ENCODE measurements at places on chromosomes 3 and 15.

DNA sequence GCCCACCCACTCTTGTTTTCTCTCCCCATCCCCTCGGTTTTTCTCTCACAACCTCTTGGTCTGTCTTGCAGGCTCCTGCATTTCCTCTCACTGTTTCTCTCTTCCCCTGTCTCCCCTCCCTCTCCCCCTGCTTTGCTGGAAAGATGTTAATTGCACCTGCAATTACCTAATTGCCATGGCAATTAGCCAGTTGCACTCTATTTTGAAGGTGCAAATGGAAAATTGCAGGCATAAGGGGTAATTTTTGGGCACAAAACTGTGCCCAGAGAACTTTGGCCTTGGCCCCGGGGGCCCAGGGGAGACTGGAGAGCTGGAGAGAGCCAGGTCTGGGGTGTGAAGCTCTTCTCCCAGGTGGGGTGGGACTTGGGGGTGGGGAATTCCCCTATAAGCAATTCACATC is 164.5 kb upstream of the TLE3 start:
- no peak for DNase-seq

DNA sequence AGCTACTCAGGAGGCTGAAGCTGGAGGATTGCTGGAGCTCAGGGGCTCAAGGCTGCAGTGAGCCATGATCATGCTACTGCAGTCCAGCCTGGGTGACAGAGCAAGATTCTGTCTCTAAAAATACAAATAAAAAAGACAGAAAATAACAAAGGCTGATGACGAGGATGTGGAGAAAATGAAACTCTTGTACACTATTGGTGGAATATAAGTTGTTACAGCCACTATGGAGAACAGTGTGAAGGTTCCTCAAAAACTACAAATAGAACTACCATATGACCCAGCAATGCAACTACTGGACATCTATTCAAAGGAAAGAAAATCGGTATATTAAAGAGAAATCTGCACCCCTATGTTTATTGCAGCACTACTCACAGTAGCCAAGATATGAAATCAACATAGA is 526.7 kb upstream of the NAALADL2 start:
- no peak for DNase-seq

DNA sequence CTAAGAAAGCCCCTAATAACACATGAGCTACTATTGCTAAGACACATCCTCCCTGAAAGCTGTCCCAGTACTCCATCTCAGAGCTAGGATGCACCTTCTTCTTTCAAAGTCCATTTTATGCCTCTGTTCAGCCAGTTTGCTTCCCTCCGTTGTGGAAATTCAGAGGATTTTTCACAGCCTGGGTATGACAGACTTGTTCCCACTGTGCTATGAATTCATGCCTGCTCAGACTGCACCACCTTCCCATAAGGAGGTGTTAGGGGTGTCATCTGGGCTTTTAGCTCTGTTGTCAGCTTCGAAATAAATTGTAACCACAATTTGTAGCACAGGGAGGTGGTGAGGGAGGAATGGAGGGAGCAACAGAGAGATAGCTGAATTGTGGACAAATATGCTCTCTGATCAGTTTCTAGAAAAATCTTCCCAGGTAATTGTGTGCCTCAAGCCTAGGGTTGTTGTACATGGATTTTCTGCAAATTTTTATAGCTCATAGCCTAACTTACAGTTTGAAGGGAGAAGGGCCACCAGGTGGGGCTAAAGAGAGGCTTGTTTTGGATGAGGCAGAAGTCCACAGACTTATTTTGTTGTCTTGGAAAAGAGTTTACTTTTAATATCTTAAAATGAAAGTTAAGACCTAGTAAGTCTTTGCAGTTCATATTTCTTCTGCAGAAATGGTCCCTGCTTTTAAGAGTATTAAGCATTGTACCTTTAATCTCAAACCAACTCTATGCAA is 462.0 kb downstream of the PDCD6IP start:
- DNase-seq: no peak

GRCh38 chr3:8509961-8510360 is 8.3 kb downstream of the LMCD1 start:
- DNase-seq: no peak

DNA sequence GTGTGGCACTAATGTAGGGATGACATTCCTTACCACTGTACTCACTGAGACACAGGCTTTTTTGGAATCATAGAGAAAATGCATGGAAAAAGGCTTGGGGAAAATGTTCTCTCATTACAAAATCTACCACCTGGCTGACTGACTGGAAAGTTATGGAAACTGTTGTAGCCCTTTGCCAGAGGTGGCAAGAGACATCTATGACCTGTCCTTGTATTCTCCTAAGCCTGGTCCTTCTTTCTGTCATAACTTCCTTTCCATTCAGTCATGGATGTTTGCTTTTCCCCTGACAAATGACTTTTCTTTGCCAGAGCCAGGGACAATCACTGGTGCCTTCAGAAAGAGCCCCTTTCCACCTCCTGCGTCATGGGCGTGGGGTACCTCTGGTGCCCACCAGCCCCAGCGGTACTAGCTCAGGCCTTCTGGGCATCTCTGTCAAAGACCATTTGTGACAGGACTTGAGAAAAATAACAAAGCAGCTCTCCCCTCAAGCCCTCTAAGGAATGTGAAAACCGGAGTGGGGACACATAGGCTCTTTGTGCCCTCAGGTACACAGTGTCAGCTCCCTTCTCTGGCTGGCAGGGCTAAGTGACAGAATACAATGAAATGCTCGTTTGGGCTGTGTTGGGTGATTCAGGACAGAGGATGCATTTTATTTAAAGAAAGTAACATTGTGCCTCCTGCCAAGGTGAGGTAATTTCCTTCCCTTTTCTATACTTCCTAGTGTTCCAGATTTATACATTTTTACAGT is 381.1 kb upstream of the RASGRP1 start:
- no peak for DNase-seq

DNA sequence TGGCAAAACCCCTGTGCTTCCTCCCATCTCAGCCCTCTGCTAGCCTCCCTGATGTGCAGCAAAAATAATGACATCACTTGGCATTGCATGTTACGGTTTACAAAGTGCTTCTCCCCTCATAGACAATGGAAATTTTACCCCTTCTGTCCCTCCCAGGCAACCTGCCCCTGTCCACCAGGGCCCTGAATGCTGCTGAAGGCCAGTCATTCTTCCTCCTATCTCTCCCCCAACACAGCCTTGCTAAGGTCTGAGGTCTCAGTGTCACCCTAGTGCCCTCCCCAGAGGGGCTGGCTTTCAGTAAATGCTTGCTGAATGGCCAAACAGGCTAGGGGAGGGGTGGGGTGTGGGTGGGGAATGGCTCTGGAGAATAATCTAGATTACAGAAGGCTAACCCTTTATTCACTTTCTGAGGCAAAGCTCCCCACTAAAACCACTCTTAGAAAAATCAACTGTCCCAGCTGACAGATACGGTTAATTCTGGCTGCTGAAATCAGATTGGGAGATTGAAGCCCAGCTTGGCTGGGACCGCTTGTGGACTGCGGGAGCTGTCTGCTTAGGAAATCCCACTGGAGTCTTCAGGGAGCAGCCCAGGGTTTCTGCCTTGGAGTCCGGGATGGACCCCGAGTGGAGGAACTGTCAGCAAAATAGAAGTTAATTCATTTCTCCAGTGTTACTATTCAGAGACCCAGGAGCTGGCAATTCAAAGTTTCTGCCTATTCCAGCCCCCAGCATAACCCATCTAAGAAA is 22.9 kb downstream of the ANP32A start:
- no peak for DNase-seq

DNA sequence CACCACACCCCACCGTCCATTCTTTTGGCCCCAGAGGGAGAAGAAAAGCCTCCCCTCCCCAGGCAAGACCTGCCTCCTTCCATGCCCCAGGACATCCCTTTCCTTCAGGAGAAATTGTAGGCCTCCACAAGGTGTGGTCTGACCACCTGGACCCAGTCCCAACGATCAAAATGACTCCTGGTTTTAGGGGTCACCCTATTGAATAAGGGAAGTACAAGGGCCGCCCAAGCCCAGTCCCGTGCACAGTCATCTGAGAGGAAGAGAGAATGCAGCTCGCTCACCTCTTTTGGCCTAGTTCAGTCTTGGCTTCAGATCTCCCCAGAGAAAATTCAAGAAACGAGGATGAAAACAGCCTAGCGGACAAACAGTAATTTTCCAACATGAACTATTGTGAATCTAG is 249.1 kb downstream of the UACA start:
- DNase-seq: no peak

GRCh38 chr15:68010361-68011153 is 43.6 kb upstream of the PIAS1 start:
- no peak for DNase-seq

DNA sequence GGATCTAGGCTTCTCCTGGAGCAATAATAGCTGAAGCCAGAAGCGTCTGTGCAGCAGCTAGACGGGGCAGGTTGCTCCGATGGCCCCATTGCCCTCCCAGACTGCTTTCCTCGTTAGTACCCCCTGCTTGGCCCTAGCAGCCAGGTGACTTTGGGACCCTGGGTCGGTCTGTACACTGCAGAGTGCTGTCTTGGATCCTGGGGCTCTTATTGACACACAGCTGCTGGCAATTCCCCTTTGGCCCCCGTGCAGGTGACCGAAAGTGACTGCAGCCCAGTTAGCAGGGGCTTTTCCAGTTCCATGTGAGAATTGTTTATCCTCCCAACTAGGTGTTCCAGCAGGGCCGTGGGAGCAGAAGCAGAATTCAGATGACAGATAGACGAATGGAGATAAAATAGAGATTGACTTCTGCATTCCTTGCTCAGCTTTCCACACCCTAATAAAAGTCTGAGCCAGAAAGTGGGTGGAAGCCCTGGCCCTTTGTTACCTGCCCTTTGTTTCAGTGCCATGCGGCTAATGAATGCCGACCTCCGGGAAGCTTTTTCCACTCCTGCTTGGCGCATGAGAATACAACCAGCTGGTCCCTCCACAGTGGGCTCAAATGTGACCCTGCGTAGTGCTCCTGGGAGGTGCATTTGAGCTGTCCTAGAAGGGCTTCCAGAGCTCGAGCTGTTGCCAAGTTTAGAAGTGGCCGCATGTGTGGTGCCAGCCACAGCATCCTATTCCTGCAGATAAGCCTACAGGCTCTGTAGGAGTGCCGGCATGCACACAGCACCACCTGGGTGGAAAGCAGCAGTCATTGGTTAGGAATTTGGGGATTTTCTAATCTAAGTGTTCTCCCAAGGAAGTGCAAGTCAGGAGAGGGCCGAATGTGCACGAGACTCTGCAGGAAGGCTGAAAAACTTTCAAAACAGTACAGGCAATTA is 94.4 kb downstream of the SLCO3A1 start:
- DNase-seq: no peak

- no peak for DNase-seq
These were observed 357.5 kb downstream of the FOXP1 start for GRCh38 chr3:71225951-71226564.

- no peak for DNase-seq
These were observed 146.9 kb downstream of the KCNH8 start for GRCh38 chr3:19295208-19295607.

- no peak for DNase-seq
These were observed 7.4 kb upstream of the RIOX2 start for GRCh38 chr3:97979610-97980009.

- no peak for DNase-seq
These were observed 83.7 kb downstream of the PLXNA1 start for GRCh38 chr3:127066635-127067034.

GRCh38 chr15:79066391-79067071 is 24.0 kb downstream of the RASGRF1 start:
- DNase-seq: no peak

DNA sequence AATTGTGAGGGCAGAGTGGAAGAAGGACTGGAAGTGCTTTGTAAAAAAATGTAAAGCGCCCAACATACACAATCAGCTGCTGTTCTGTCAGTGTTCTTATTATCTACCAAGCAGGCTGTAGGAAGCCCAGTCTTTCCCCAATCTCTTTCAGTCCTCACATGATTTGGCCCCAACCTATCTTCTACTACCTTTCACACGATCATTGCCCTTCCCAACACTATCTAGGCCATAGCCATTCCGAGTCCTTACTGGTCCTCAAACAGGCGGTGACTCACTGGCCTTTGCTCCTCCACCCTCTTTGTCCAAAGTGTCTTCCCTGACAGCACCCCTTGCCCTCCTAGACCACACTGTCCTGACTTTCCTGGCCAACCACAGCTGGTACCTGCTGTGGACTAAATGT is 861 bp upstream of the RFT1 start:
- DNase-seq: no peak

DNA sequence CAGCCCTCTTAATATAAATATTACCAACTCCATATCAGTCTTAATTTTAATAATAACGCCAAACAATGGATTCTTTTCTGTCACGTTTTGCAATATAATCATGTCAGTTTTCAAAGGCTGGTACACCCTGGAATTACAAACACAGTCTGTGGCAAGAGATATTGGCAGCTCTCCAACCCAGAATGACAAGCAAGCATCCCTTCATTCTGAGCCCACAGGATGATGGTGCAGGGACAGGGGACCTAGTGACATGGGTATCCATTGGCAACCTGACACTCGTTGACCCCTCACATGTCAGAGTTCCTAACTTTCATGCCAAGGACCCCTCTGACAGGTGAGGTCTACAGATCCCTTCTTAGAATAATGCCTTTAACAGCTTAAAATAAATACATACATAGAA is 154.5 kb upstream of the TSC22D2 start:
- no peak for DNase-seq

DNA sequence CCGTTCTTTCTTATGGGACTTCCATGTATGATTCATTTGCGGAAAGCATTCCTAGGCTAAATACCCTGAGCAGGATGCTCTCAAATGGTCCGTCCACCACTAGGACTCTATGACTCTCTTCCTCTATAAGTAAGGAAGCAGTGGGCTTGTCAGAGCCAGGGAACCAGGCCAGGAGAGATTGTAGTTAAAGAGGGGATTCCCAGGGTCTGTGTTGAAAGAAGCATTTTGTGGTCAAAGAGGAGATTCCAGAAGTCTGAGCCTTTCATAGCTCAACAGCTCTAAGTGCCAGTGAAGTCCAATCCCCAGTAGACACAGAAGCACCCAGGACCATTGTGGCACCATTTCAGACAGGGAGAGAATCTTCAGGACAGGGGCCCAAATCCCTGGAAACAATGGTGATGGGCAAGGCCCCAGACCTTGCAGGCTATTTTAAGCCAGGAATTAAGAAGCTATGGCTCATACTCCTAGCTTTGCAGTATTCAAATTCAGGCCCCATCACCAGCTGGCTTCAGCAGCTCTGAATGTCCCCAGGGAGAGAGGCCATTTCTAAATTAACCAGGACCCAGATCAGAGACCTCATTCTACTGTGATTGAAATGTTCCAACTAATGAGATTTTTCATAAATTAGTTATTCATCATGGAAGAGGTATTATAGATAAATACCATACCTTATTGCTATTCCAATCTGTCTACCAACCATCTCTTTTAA is 81.7 kb downstream of the CD47 start:
- DNase-seq: no peak
